ENCODE measurements at places on chromosomes 5 and 9.

DNA sequence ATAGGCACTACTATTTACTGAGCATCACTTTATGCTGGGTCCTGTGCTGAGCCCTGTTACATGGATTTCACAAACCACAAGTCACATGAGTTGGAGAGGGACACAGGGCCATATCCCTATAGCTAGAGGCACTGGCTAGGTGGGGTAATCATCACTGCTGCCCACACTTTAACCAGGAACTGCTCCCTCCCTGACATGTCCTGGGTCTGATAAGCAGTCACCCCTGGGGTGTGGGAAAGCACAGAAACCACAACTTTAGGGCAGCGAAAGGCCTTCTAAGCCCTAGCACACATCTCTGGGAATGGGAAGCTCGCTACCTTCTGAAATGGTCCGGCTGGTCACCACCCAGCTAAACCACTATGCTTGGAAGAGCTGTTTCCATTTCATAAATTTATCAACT lies 15.0 kb downstream of the TBC1D2 start:
- no peaks in the 10 kb centered on the region for H3K27me3 ChIP-seq
- no peak overlapping the region for H3K27ac ChIP-seq
- no peak for DNase-seq
- H3K36me3 ChIP-seq: no peaks in the 10 kb centered on the region
- H3K4me3 ChIP-seq: no peak overlapping the region

- peaks cover 16% of the 10 kb centered on the region for H3K4me1 ChIP-seq
- no peaks in the 10 kb centered on the region for H3K36me3 ChIP-seq
- peak overlapping the region; percentile 52 for H3K27ac ChIP-seq
- no peak overlapping the region for H3K4me3 ChIP-seq
- no peak for DNase-seq
Measured at GRCh38 chr9:31541721-31542281, 842.6 kb upstream of the ACO1 start.

DNA sequence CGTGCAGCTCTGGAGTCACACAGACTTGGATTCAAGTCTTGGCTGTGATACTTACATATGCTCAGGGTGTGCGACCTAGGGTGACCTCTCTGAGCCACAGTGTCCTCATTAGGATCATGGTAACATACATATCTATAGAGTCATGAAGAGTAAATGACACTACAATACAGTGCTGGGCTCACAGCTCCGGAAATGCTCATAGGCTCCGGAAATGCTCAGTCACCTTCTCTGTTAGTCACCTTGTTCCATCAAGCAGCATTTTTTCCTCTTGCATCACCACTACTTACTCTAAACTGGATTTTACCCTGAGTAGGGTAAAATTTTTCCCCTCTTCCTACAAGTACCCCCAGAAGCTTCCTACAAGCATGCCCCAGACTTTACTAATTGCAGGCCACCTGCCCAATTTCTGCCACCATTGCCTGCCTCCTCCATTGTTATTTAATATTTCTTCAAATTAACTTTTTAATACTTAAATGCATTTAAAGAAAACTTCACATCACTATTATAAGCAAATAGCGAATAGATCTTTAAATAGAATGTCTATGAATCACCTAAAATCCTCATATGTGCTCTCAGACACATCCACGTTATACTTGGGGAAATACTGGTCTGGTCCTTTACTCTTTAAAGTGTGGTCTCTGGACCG lies 147.6 kb upstream of the SPRY4 start:
- H3K4me1 ChIP-seq: no peaks in the 10 kb centered on the region
- no peaks in the 10 kb centered on the region for H3K36me3 ChIP-seq
- no peaks in the 10 kb centered on the region for H3K27me3 ChIP-seq
- no peak overlapping the region for H3K27ac ChIP-seq
- H3K4me3 ChIP-seq: no peak overlapping the region

DNA sequence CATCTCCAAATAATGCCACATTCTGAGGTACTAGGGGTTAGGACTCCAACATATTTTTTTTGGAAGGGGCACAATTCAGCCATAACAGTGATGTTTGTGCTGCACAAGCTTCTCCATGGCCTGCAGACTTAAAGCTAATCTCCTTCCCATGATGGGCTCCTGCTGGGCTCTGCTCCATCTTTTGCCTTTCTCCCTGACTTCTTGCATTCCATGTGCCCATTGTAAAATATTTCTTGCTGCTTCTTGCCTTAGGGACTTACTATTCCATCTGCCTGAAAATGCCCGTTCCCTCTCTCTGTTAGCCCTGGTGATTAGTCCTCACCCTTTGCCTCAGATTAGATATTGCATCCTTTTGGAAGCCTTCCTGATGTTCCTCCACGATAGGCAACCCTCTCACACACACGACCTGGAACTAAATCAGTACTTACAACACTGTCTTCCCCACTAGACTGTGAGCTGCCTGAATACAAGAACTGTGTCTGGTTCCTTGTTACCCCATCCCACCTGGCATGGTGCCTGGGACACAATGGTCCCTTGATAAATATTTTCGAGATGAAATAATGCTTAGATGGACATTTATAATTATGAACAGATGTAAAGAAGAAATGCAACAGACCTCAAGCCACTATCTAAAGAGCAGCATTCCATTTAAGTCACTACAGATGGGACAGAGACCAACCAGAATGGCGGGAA lies 33.5 kb downstream of the OR1J1 start:
- no peak overlapping the region for H3K27ac ChIP-seq
- no peaks in the 10 kb centered on the region for H3K4me1 ChIP-seq
- no peaks in the 10 kb centered on the region for H3K36me3 ChIP-seq

DNA sequence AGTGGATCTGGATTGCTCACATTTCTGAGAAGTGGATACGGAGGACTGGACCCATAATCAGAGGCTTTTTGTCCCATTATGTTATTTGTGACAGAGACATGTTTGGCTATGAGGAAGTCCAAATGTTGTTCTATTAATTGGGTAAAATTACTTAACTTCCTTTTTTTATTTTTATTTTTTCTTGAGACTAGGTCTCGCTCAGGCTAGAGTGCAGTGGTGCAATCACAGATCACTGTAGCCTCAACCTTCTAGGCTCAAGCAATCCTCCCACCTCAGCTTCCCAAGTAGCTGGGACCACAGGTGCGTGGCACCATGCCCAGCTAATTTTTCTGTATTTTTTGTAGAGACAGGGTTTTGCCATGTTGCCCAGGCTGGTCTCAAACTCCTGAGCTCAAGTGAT lies 11.9 kb upstream of the PGGT1B start:
- no peaks in the 10 kb centered on the region for H3K27me3 ChIP-seq
- H3K4me1 ChIP-seq: no peaks in the 10 kb centered on the region
- no peak for DNase-seq
- no peaks in the 10 kb centered on the region for H3K36me3 ChIP-seq
- H3K4me3 ChIP-seq: no peak overlapping the region

- H3K4me3 ChIP-seq: no peak overlapping the region
- no peaks in the 10 kb centered on the region for H3K27me3 ChIP-seq
- no peaks in the 10 kb centered on the region for H3K36me3 ChIP-seq
- DNase-seq: no peak
Measured at GRCh38 chr5:15073453-15073852, 201.9 kb upstream of the ANKH start.

GRCh38 chr5:125526966-125527365 lies 780.5 kb upstream of the ZNF608 start:
- no peak overlapping the region for H3K4me3 ChIP-seq
- peaks cover 10% of the 10 kb centered on the region for H3K4me1 ChIP-seq
- no peak overlapping the region for H3K27ac ChIP-seq
- no peak for DNase-seq
- H3K27me3 ChIP-seq: no peaks in the 10 kb centered on the region

- H3K4me3 ChIP-seq: no peak overlapping the region
- no peaks in the 10 kb centered on the region for H3K27me3 ChIP-seq
- H3K36me3 ChIP-seq: no peaks in the 10 kb centered on the region
- no peak overlapping the region for H3K27ac ChIP-seq
Measured at GRCh38 chr5:175263776-175264175, 180.2 kb downstream of the DRD1 start.

DNA sequence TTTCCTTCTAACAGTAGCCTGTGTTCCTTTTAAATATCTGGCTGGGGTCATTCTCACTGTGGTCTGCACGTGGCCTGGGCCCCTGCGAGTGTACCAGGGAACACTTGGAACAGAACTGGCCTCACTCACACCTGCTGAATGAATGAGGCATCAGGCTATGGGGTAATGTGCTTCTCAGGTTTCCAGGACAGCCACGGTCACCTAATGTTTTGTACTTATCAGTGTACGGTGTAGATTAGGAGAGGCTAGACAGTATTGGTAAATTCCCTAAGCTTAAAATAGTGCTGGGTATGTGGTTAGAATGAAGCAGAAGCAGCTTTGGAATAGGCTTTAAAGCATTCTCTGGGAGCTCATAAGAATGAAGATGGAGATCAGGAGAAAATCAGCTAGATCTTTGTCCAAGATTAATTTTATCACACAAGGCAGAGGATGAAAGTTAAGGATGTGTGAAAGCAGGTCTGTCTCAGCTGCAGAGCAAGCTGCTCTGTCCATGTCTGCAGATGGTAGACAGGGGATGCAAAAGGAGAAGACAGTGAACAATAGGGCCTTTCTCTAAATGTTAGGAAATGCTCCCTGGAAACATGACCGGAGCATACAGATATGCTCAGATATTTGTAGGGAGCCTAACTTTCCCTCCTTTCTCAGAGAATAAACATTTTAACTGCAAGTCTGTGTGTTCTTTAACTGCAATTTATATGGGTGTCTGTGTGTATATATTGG lies 267.5 kb downstream of the NR3C1 start:
- H3K36me3 ChIP-seq: no peaks in the 10 kb centered on the region
- H3K4me3 ChIP-seq: peak overlapping the region; percentile 35
- peaks cover 88% of the 10 kb centered on the region for H3K4me1 ChIP-seq
- peak; percentile 93 for DNase-seq
- H3K27me3 ChIP-seq: no peaks in the 10 kb centered on the region

- H3K36me3 ChIP-seq: no peaks in the 10 kb centered on the region
- H3K4me1 ChIP-seq: peaks cover 7% of the 10 kb centered on the region
- peak overlapping the region; percentile 55 for H3K4me3 ChIP-seq
- no peak for DNase-seq
- peak overlapping the region; percentile 71 for H3K27ac ChIP-seq
Measured at GRCh38 chr5:14440223-14440581, 141.4 kb upstream of the OTULINL start.

- H3K27ac ChIP-seq: peak overlapping the region; percentile 87
- no peak for DNase-seq
- no peaks in the 10 kb centered on the region for H3K36me3 ChIP-seq
- no peak overlapping the region for H3K4me3 ChIP-seq
Measured at GRCh38 chr5:40689438-40689837, 9.7 kb downstream of the PTGER4 start.

DNA sequence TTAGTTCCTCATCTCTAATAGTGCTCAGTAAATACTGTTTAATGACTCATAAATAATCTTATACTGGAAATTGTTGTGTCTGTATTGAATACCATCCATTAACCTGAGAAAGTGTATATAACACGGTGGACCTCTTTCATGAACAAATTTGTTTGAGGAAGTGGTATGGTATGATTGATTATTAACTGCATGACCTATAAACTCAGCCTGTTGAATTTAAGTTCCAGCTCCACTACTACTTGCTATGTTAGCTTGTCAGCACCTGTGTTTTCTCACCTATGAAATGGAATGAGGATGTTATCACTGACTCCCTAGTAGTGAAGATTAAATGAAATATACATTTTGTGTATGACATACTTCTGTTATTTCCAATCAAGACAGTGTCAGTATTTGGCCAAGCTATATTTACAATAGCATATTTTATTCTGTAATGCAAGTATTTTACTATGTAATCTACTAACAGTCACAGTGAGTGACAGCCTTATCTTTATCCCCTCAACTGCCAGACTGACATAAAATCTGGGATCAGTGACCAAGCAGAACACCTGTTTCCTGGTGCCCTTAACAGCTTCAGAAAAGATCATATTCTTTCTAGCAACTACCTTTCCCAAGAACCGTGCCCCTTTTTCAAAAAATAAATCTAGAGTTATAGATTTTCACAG lies 77.3 kb upstream of the ITGA1 start:
- H3K36me3 ChIP-seq: no peaks in the 10 kb centered on the region
- no peaks in the 10 kb centered on the region for H3K27me3 ChIP-seq
- no peak overlapping the region for H3K4me3 ChIP-seq
- H3K27ac ChIP-seq: no peak overlapping the region
- no peak for DNase-seq
- H3K4me1 ChIP-seq: peaks cover 16% of the 10 kb centered on the region

DNA sequence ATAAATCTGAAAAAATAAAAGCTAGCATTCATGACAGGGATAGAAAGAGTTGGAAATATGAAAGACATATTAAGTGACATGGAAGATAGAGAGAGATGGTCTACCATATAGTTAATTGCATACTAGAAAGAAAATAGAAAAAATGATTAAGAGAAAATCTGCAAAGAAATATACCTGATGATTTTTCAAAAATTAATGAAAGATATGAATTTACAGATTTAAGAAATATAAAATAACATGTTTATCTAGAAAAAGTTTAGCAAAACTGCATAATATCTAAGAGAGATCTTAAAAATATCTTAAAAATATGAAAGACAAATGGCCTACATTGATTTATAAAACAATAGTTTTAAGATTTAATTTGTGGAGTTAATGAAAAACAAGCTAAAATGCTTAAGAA lies 219.1 kb upstream of the RPS23 start:
- no peaks in the 10 kb centered on the region for H3K27me3 ChIP-seq
- DNase-seq: no peak
- no peak overlapping the region for H3K27ac ChIP-seq
- H3K36me3 ChIP-seq: no peaks in the 10 kb centered on the region
- H3K4me1 ChIP-seq: no peaks in the 10 kb centered on the region
- H3K4me3 ChIP-seq: no peak overlapping the region

- no peaks in the 10 kb centered on the region for H3K4me1 ChIP-seq
- peaks cover 12% of the 10 kb centered on the region for H3K27me3 ChIP-seq
- DNase-seq: no peak
- H3K27ac ChIP-seq: no peak overlapping the region
Measured at GRCh38 chr9:132823370-132824145, 54.5 kb downstream of the AK8 start.

DNA sequence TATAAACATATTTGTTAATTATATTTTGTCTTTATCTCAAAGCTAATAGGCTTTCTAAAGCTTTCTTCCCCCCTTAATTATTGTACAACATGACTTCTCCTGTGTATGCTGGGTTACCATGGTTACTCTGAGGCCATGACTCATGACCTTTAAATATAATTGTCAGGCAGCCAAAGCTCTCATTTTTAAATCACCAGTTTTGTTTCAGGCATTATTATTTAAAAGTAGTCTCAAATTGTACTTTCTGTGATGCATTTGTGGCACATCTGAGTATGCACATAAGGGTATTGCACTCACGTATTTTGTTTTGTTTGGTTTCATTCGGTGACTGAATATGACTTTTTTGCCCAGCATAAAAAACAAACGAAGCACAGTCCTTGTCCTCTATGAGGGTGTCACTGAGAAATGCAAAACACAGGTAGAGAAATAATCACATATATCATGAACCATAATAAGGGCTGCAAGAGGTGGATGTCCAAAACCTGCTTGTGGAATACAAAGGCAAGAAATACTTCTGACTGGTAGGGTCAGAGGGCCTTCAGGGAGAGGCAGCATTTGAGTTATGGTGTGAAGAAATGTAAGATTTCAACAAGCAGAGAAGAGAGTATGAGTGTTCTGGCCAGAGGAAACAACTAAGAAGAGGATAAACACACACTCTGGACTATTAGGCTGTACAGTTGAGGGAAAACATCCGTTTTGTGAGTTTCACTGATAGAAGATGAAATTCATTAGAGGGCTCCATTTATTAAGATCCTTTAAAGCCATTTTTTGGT lies 2.1 kb downstream of the CCDC192 start:
- H3K36me3 ChIP-seq: no peaks in the 10 kb centered on the region
- H3K27ac ChIP-seq: peak overlapping the region; percentile 65
- no peak for DNase-seq
- H3K4me3 ChIP-seq: no peak overlapping the region

Measured in gastrocnemius medialis (tissue), 4 donors.